ENCODE measurements at places on chromosomes 6 and 20.

DNA sequence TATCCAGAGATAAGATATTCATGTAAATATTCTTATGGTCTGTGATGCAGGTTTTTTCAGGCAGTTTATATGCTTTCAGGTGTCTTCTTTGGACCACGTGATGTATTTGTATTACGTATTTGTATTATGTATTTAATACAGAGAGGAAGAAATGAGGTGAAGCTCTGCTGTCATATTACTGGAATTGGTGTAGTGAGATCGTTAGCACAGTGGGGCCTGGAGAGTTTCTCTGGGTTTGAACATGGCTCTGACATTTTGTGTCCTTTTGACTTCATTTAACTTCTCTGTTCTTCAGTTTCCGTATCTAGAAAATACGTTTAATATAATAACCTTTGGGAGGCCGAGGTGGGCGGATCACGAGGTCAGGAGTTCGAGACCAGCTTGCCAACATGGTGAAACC is 1.6 kb upstream of the PRIM2 start:
- DNase-seq: no peak

GRCh38 chr20:5730131-5730530 is 20.1 kb upstream of the SHLD1 start:
- no peak for DNase-seq

DNA sequence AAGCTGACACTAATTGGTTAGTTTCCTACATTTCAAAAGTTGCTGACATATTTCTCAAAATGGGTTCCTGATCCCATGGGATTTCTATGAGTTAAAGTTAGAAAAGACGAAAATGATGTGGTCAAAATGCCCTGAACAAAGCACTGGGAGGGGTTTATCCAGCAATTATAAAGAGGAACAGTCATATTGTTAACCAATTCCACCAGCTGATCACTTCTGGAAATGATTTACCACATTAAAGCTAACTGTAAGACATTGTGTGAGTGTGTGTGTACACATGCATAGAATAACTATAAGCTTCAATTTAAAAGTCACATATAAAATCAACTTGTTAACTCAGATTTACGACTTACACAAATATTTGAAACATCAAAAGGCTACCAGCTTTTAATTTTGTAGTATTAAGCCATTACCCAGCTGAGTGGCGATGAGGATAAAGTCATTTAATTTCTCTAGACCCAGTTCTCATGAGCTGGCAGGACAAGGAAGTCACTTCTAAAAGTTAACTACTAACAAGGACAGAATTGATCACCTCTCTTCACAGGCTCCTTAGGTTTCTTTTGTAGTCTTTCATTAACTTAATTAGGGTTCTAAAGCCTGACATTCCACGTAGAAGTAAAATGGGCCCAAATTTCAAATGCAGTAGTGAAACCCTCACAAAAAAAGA is 40.4 kb downstream of the MAN1A1 start:
- no peak for DNase-seq

DNA sequence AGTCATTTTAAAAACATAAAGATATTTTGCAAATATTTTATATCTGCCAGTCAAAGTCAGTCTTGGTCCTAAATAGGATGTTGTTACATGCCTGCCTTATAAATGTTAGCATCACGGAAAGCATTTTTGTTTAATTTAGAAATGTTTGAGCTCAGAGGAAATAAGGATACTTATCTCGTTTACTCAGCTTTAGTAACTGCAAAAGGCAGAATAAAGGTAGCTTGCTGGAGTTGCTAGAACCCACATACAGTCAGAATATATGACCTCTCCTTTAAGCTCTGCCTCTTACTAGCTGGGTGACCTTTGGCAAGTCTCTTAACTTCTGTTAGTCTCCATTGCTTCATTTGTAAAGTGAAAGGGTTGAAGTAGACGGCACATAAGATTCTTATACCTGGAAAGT is 867.3 kb downstream of the KIF16B start:
- DNase-seq: no peak

GRCh38 chr20:32790751-32791057 is 28.5 kb downstream of the DNMT3B start:
- DNase-seq: no peak

DNA sequence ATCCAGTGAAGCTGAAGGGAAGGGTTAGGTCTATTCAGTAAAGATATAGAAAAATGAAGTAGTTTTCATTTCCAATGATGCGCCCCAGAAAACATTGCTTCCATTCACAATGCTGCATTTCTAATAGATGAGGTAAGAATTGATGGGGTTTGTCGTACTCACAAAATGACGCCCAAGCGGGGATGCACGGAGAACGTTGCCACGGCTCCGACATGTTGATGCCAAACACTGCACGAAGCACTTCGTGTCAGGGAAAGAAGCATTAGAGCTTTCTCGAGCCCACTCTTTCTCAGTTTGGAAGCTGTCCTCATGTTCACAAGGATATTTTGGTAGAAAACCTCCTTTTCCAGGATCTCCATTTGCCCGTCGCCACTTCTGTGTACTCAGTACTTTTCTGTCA is 21.6 kb upstream of the MAFB start:
- DNase-seq: no peak

- no peak for DNase-seq
Measured at GRCh38 chr6:56520218-56520617, 122.5 kb downstream of the DST start.

DNA sequence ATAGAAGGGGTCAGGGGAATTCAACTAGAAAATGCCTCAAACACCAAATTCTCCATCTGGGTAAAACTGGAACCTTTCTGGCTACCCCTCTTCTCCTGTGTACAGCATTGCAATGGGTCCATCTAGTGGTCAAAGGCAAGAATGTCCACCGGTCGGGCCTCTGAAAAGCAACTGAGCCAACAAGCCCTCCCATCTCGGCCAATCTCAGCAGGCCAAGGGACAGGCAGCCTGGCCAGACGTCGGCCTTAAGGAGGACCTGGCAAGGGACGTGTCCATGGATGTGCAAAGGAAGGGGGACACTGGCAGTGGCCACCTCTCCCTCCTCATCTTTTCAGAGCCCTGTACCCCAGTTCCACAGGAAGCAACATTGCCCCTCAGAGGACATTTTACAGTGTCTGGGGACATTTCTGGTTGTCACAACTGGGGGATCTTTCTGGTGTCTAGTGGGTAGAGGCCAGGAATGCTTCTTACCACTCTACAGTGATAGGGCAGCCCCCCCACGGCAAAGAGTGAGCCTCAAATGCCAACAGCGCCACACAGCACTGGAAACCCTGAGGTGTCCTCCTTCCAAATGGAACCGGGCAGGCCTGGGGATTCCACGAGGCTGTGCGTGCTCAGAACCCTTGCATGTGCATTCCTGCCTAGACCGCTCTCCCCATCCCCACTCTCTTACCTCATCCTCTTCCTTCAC is 99.8 kb upstream of the FOXA2 start:
- DNase-seq: peak; percentile 74

Measured in body of pancreas (tissue), 4 donors.